Foreskin keratinocyte (primary cell): ENCODE measurements at places on chromosomes 2 and 18. TPM values are rescaled to one million over a fixed set of nuclear protein-coding genes. Genes with fewer than 3 reads are reported as not detected.

PCARE gene
- total RNA-seq: not detected in 2 replicates

COL4A4 gene
- 0.49 and 1.5 TPM in 2 replicates for total RNA-seq

CHMP3 gene
- 102 and 103 TPM in 2 replicates for total RNA-seq

TEKT4 gene
- not detected in 2 replicates for total RNA-seq

MEP1B gene
- total RNA-seq: not detected in 2 replicates

FSHR gene
- total RNA-seq: not detected in 2 replicates

SAG gene
- not detected in 2 replicates for total RNA-seq

RGPD3 gene
- total RNA-seq: 0.14 TPM in 2 replicates

TRABD2A gene
- 1.1 and 1.5 TPM in 2 replicates for total RNA-seq

FAM124B gene
- not detected in 2 replicates for total RNA-seq

LONRF2 gene
- total RNA-seq: not detected in 2 replicates

LAMA3 gene
- 1,828 and 2,643 TPM in 2 replicates for total RNA-seq

MTIF2 gene
- 42.0 and 45.7 TPM in 2 replicates for total RNA-seq

ARHGAP25 gene
- total RNA-seq: 17.5 and 19.6 TPM in 2 replicates

MYOM1 gene
- total RNA-seq: 0.07 and 0.11 TPM in 2 replicates

TMEM37 gene
- total RNA-seq: 0.21 TPM in 1 of 2 replicates, not detected in the other

RFTN2 gene
- total RNA-seq: not detected in 2 replicates

ZC3H8 gene
- total RNA-seq: 8.9 and 11.8 TPM in 2 replicates

KRCC1 gene
- total RNA-seq: 23.0 and 23.2 TPM in 2 replicates

KCNS3 gene
- total RNA-seq: 5.1 and 12.0 TPM in 2 replicates

IL36RN gene
- total RNA-seq: 0.67 and 0.88 TPM in 2 replicates

GALR1 gene
- not detected in 2 replicates for total RNA-seq

FHOD3 gene
- 12.7 and 13.9 TPM in 2 replicates for total RNA-seq

AMER3 gene
- not detected in 2 replicates for total RNA-seq

C1QL2 gene
- total RNA-seq: not detected in 2 replicates

RAMP1 gene
- total RNA-seq: 3.4 and 4.3 TPM in 2 replicates

FAP gene
- total RNA-seq: 1.2 and 3.0 TPM in 2 replicates

OSR1 gene
- total RNA-seq: 0.14 and 0.18 TPM in 2 replicates

DES gene
- total RNA-seq: not detected in 2 replicates

REV1 gene
- 30.2 and 31.9 TPM in 2 replicates for total RNA-seq

FOXD4L1 gene
- total RNA-seq: 0.03 and 0.11 TPM in 2 replicates

MAP3K2 gene
- total RNA-seq: 27.4 and 30.4 TPM in 2 replicates

SLC38A11 gene
- not detected in 2 replicates for total RNA-seq

FAM110C gene
- total RNA-seq: 10.6 and 11.9 TPM in 2 replicates

IL1R1 gene
- 3.6 and 4.2 TPM in 2 replicates for total RNA-seq

SLC16A14 gene
- 0.81 and 0.92 TPM in 2 replicates for total RNA-seq

NEURL3 gene
- not detected in 2 replicates for total RNA-seq

FNDC4 gene
- total RNA-seq: 13.4 and 21.5 TPM in 2 replicates

C2orf72 gene
- total RNA-seq: not detected in 2 replicates

LYG2 gene
- not detected in 2 replicates for total RNA-seq

GPR155 gene
- 2.8 and 3.6 TPM in 2 replicates for total RNA-seq

PECR gene
- total RNA-seq: 8.1 and 8.6 TPM in 2 replicates

DNAJC5G gene
- not detected in 2 replicates for total RNA-seq

TOGARAM2 gene
- total RNA-seq: 0.24 and 0.28 TPM in 2 replicates

SLC5A7 gene
- not detected in 2 replicates for total RNA-seq

GCKR gene
- total RNA-seq: not detected in 2 replicates

NCK2 gene
- total RNA-seq: 46.0 and 66.3 TPM in 2 replicates

CCDC178 gene
- not detected in 2 replicates for total RNA-seq

PPP1R1C gene
- total RNA-seq: 7.3 and 8.1 TPM in 2 replicates

STPG4 gene
- total RNA-seq: 0.07 TPM in 1 of 2 replicates, not detected in the other
